ENCODE measurements at places on chromosomes 1 and 21.

- no peak for DNase-seq
Observed at GRCh38 chr1:55825461-55825860, 610.3 kb upstream of the USP24 start.

DNA sequence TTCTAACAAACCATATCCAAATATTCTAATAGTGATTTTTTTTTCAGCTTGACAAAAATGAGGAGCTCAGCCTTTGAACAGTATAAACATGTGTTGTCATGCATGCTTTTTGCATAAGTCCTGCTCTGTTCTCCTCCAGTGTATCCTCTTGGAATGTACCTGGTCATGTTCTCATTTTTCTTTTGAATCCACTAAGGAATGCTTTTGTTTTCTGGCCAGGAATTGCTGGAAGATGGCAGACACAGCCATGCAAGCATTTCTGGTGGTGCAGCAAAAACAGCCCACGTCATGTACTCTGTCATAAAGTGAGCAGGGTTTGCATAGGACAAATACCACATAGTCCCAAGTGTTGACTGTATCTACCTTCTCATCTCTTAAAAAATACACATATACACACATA lies 11.5 kb upstream of the PLD5 start:
- no peak for DNase-seq

- DNase-seq, result no peak
Observed at GRCh38 chr1:199205740-199206441, 567.1 kb downstream of the PTPRC start.

DNA sequence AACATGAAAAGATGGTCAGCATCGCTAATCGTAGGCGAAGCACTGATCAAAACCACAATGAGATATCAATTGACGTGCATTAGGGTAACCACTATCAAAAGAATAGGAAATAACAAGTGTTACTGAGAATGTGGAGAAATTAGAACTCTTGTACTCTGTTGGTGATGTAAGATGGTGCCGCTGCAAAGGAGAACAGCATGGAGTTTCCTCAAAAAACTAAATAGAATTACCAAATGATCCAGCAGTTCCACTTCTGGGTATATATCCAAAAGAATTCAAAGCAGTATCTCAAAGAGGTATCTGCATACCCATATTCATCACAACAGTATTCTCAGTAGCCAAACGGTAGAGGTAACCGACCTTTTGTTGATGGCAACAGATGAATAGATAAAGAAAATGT lies 8.3 kb upstream of the CD101 start:
- DNase-seq, result no peak

DNA sequence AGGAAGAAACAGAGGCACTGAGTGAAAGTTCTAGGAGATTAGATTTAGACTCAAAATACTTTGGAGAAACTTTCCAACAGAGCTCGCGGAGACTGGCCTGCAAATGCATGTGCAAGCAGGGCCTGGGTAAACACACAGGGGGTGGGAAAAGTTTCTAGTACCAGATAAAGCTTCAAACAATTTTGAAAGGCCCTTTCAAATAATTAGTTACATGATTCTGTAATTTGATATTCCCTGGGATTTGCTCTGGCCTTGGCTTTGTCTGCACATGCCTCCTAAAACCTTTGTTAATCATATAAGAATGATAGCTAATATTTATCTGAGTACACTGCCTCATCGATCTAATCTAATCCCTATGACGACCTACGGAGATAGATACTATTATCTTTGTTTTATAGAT lies 31.3 kb downstream of the VTCN1 start:
- DNase-seq, result no peak

DNA sequence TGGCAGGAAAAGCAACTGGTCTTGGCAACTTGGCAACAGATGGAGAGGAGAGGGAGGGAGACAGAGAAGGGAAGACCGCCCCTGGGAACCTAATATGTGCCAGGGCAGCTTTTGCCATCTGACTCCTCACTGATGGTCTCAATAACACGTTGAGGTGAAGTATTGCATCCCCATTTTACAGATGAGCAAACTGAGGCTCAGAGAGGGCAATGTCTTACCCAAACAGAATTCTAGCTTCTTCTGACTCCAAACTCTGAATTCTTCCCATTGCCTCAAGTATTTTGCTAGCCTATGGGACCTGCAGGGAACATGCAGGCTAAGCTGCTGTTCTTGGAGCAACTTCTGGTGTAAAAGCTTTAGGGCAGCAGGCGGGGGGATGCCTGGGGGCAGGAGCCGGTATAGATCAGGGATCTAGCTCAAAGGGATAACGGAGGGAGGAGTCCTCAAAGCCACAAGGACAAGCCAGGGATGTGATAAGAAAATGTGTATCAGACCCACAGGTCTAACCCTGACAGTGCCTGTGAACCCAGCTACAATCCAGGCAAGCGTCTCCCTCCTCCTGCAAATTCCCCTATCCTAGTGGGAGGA lies 7.2 kb upstream of the GUCA2A start:
- no peak for DNase-seq

DNA sequence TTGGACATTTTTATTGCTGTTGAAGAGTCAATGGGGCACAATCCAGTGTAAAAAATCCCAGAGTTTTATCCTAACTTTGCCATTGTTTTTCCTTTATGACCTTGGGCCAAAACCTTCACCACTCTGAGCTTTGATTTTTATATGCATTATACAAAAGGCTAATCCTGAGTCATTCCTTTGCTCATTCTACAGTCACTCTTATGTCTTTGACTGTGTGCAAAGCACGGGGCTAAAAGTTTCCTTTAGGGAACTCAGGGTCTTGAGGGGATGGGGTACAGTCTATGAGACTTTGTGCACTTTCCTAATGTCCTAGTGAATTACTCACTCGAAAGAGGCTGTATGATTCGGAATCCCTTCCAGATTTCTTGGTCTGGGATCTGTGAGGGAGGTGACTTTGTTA lies 543.2 kb upstream of the CAMK1G start:
- DNase-seq, result no peak

- DNase-seq, result peak; percentile 75
Observed at GRCh38 chr1:10694633-10695627, 101.5 kb downstream of the CASZ1 start.

DNA sequence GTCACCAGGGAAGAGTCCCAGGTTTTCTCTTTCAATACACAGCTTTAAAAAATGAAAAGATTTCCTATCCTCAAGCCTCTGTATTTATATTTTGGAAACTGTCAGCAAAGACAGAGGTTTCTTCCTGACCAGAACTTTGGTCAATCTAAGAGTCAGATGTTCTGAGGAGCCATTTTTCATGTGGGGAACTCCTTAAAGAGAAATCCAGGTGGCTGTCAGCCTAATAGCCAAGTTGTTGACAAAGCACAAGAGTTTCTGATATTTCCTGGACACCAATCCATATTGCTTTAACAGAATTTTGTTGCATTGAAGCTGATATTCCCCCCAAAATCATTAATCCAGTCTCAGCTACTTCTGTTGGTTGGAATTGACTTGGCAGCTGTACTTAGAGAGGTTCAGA lies 318.6 kb upstream of the NFIA start:
- DNase-seq, result no peak

DNA sequence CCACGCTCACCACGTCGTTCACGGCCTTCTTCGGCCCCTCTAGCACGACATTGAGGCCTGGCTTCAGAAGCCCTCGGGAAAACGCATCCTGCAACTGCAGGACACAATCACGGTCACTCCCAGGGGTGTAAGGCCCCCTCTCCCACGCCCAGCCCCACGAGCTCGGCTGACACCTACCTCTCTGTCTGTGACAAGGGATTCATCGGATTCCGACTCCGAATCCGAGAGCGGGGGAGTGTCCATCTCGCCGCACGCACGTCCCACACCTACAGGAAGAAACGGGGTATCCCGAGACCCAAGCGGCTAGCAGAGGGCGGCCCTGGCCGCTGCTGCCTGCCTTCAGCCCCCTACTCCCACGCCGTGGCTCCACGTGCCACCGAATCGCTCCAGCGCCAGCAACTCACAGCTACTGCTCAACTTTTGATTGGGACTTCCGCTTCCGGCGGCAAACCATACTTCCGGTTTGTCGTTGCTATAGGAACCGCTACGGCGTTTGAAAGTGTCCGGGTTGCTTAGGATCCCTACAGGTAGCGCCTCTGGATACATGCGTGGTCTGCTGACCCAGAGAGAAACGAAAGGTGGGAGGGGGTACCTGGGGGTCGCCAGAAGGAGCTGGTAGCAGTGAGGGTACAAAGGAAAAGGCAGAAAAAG lies at the start of the genes CFAP57 and EBNA1BP2:
Gene CFAP57, plus strand, starts transcription at position 455 of the 651 bp plus-strand sequence. CDS start 424 bp downstream, outside the sequence.
Gene EBNA1BP2, minus strand, starts transcription at position 415 of the 651 bp plus-strand sequence. Its CDS starts 172 bp downstream, at position 243.
- peak; percentile 90 for DNase-seq

DNA sequence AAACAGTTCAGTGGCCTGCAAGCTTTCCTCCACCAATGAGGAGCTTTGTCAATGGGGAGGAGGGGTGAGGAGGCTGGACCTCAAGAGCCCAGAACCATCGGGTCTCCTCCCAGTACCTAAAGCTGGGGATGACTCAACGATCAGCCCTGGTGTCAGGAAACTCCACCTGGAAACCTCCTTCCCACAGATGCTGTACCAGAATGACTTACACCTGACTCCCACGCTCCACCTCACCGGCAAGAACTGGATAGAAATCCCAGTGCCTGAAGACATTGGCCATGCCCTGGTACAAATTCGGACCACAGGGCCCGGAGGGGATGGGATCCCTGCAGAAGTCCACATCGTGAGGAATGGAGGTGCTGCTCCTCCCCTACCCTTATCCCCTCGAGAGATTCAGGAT lies 11.4 kb downstream of the TMEM81 start:
- DNase-seq, result no peak

- DNase-seq, result no peak
Observed at GRCh38 chr1:24414775-24415333, 748 bp upstream of the NIPAL3 start.

DNA sequence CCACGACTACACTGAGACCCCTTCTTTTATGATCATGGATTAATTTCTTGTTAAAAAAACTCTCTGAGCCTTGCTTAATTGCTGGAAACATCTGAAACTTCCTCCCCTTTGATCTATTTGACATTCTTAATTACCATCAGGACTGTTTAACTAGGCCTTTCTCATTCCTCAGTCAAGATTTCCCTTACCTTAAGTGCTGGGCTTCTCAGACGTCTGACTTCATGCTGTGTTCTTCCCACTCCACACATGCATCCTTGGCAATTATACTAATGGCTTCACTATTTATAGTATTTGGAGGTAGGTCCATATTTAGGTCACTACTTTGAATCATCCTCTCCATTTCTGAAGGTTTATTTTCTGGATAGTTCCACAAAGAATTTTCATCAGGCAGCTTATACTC lies 341.3 kb upstream of the TMPRSS15 start:
- no peak for DNase-seq

DNA sequence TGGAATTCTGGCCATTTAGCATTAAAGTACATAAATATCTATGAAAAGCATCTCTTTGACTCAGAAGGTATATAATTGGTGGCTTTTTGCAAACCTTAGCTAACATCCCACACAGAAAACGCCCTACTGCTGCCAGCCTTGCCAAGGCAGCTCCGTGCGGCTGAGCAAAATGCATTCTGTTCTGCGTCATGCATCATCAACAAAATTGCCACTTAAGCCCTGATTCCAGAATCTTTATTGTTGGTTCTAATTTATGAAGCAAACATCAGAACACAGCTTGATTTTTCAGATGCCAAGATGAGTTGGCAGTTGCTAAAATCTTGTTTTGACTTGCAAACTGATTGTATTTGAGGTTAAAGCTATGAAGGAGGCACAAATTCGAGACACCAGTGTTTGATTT lies 314.9 kb upstream of the DEPDC1 start:
- DNase-seq, result no peak

DNA sequence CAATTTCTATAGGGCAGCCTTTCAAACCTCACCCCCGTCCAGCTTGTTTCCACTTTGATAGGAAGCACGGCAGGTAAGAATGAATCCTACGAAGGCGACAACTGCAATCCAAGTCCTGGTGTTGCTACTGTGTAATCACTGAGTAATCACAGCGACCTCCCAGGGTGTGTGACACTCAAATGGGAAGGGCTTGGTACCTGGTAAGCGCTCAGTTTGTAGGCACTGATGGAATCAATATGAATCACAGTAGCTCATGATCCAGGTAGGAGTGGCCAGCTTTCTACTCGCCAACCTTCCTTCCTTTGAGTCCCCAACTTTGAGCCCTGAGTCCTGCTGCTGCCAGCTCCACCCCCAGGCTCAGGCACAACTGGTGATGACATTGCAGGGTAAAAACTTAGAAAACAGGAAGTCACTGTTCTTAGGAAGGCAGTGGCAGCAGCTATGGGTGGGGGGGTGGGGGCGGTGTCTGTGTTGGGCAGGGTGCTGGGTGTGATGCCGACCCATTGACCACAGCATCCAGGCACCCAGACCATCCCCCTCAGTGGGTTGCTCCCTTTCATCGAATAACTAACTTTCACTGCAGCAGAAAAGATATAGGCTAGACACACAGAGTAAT lies 70.7 kb downstream of the CD247 start:
- DNase-seq, result peak; percentile 44

DNA sequence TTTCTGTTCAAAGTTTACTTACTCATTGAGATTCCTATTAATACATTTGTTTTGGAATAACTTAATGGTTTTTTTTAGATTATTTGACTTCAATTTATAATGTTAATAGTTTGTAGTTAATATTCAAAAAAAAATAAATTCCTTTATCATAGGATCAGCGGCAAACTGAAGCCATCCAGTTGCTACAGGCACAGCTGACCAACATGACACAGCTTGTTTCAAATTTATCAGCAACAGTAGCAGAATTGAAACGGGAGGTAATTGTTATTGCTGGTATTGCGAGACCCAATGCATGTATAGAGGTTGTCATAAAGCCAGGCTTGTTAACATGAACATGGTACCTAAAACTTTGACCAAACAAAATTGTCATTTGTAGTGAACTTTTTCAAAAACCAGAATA lies 59.0 kb upstream of the FASLG start:
- no peak for DNase-seq

DNA sequence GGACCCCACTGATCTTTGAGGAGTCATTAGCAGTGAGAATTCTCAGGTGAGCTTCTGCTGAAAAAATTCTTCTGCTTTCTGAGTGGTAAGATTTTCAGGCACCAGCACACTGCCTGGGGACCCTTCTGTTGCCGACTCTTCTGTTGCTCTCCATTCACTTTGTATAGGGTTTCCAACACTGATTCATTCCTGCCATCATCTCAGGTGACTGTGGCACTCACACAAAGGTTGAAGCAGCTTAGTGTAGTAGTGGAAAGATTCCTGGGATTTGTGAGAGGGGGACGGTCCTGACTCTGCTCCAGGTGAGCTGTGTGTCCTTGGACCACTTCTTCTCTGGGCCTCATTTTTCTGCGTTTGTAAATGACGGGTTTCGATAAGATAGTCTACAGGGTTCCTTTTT lies 9.4 kb downstream of the UTP11 start:
- DNase-seq, result no peak
